ENCODE measurements at places on chromosomes 13 and 19.

DNA sequence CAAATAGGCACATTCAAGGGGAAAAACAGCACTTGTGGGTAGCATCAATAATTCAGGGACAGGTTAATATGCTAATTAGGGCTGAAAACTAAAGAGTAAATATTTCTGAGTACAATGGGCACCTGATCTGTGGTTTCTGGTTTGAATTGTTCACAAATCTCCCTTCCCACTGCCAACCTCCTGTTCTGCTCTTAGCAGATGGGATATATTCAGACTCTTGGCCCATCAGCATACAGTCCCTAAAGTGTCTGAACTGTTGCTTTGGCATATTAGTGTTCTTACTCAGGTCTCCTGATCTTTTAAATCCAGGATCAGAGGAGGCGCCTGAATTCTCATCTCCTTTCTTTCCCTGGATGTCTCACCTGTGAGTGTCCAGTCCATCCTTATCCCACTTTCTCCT lies 8.2 kb upstream of the LRCH1 start:
- no peak for DNase-seq

DNA sequence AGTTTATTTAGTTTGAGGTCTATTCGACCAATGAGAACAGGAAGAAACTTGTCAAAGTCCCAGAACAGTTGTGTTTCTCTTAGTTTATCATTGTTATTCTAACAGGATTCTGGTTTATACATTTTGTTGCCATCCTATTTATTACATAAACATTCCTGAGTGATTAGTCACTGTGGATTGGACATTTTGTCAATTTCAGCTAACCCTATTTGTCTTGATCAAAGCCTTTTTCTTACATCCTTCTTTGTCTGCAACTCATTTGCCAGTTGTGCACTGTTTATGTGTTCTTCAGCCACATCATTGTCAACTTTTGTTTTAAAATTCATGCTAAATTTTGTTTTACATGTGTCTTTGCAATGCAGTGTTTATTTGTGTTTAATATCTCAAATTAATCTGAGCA lies 886.0 kb upstream of the SLC10A2 start:
- DNase-seq = no peak

DNA sequence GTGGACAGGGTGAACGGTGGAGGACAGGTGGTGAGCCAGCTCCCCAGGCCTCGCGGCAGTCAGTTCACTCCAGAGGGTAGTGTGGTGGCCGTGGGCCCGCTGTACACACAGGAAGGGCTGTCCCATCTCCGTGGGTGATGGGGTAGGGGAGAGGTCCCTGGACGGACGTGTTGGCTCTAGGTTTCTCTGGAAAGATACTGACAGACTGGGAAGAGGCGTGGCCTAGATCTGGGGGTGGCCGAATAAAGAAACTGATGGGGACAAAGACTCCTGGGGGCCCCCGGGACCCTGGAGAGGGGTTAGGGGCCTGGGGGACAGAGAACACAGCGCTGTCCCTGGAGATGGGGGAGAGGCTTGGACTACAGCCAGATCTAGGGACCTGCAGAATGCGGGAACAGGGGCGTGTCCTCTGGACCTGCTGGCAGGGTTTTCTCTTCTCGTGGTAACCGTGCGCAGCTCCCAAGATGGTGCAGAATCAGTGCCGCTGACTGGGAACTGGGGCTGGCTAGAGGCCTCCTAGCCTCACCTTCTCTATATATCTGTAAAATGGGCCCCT lies 4.0 kb upstream of the PRAM1 start:
- DNase-seq = no peak

GRCh38 chr19:810883-811489 lies 10.8 kb downstream of the PLPPR3 start:
- DNase-seq = no peak

DNA sequence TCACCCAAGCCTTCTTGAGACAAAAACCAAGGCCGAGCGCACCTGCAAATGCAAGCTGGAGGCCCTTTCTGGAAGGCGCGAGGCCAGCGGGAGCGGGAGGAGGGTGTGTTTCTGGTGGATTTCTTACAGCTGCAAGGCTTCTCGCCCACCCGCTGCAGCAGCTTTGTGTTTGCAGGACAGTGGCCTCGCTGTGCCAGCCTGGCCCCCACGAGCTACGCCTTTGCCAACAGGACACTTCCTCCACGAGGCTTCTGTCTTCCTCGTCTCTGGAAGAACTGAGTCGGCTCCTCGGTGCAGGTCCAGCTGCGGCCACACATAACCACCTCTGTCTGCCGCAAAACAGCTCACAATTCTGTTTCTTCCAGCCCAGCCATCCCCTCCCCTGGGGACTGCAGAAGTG lies 10.1 kb downstream of the ATCAY start:
- no peak for DNase-seq

- DNase-seq = no peak
Measured at GRCh38 chr19:44623626-44624025, 10.3 kb downstream of the IGSF23 start.

DNA sequence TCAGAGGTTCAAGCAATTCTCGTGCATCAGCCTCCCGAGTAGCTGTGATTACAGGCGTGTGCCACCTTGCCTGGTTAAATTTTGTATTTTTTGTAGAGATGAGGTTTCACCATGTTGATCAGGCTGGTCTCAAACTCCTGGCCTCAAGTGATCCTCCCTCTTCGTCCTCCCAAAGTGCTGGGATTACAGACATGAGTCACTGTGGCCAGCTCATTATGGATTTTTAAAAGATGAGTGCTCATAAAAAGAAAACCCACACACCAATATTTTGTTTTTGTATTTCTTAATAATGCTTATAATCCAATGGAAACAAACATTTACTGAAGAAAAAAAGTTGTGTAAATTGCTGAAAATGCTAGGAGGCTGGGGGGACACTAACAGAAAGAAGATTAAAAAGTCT lies 5.0 kb upstream of the MICU2 start:
- no peak for DNase-seq

DNA sequence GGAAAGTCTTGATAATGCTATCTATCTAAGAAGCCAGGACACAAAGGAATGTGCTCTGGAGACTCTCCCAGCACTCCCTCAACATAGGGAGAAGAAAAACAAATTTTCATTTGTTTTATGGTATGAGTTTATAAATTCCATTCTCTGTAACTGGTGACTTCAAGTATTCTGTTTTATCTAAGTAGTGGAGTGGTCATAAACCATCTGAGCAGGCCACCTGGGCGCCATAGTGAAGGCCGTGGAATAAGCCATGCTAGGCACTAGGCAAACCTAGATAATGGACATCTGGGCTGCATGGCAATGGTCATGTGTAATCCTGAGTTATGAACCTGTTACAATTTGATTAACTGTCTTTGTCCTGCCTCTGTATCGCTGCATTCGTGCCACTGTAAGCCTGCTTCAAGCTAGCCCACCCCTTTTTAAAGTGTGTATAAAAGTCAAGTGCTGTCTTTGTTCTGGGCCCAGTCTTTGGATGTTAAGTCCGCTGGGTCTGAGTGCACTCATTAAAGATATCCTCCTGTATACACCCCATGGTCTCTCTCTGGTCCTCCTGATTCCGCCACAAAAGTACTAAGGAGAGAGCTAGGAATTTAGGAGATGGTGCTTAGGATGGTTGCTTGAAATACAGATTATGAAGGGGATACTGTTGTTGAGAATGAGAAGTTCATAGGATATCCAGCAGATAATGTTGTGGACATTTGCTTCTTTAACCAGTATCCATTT lies 13.2 kb downstream of the GTF2F2 start:
- DNase-seq = no peak

DNA sequence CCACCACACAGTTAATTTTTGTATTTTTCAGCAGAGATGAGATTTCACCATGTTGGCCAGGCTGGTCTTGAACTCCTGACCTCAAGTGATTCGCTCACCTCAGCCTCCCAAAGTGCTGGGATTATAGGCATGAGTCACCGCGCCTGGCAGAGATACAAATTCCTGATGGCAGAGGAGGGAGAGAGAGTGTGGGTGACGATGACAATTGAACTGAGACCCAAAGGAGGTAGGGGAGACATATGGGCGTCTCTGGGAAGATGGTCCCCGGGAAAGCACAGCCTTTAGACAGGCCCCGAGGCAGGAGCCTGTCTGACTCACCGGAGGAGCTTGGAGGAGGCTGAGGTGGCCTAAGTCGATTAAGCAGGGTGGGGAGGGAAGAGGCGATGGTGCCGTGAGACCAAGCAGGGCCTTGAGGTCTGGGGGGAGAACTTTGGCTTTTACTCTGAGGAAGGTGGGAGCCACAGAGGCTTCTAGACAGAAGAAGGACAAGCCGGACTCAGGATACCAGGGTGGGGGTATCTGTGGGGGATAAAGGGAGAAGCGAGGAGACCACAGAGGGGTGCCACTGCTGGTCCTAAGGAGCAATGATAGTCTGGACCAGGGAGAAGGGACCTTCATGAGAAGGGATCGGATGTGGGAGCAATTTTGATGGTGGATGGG lies 38.2 kb downstream of the ARRDC2 start:
- DNase-seq = no peak

DNA sequence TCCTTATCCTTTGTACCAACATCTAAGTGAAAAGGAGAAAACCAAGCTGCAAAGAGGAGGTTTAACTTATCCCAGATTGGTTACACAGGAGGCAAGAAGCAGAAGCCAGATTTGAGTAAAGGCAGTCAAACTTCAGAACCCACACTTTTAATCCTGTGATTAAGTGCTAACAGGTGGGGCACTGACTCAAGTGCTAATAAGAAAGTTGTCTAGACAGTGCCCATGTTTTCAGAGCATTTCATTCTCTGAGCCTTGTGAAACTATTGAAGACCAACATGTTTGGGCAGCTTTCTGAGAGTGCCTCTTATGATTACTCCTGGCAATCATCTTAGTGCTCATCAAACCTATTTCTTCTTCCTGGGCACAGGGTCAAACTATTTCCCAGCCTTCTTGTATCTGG lies 380.8 kb downstream of the KCNRG start:
- DNase-seq = no peak

DNA sequence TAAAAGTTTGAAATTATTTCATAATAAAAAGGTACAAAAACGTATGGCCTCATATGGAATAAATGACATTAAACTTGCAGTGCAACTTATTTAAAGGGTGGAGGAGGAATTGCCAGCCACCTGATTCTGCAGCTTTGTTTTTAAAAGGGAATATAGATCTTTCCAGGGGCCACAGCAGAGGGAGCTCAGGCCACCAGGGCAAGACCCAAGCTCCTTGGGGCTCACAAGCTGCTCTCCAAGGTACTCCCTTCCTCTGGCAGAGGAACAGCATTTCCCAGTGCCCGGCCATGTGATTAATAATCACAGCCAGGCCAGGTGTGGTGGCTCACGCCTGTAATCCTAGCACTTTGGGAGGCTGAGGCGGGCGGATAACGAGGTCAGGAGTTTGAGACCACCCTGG lies 6.2 kb downstream of the ACOD1 start:
- no peak for DNase-seq

Data from NAMALWA (cell line).